NCI-H1417 treated with DMSO at 0.1 percent for 48 hours (cell line): ENCODE measurements at places on chromosomes 7 and 10.

DNA sequence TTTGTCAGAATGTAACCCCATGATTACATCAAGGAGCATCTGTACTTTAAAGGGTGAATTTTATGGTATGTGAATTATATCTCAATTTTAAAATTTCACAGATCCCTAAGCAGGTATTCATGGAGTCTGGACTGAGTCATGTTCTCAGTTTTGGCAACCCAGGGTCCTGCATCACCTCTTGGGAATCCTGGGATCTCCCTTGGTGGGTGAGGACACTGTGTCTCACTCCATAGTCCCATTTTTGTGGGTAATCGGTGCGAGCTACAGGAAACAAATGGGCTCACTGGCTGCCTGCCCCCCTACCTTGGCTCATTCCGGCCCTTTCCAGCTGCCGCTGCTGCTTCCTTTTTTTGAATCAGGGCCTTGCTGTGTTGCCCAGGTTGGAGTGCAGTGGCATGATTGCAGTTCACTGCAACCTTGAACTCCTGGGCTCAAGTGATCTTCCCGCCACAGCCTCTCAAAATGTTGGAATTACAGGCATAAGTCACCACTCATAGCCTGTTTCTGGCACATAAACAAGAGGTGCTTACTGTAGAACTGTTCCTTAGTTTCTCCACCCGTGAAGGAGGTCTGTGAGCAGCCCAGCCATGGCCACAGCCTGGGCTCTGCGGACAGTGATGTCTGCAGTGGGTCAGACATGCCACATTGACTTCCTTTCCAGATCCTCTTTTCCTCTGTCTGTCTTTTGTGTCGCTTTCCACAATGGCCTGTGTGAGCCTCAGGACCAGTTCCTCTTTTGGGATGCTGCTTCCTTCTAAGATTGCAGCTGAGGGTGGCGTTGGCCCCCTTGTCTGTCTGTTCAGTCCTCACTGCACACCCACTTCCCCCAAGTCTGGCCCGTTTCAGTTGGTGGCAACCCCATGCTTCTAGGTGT lies 14.5 kb downstream of the PALD1 start:
- DNase-seq, result no peak

- DNase-seq, result no peak
These were observed 1.5 kb downstream of the FHIP2A start for GRCh38 chr10:114823077-114823463.

DNA sequence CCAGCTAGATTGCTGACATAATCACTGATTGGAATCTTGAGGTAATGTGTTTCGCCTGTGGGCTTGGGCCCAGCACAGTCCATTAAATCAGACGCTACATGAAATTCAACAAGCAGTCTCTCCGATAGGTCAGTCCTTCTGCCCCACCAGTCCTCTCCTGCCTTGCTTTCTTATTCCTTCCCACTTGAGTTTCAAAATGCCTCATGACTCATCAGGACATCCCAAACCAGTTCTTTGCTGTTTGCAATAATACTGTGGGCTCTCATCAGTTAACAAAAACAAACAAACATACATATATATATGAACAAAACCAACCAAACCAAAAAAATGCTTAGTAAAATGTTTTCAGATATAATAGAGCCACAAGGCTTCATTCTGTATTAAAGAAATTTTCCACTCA lies 599.0 kb downstream of the SORCS1 start:
- DNase-seq, result no peak

DNA sequence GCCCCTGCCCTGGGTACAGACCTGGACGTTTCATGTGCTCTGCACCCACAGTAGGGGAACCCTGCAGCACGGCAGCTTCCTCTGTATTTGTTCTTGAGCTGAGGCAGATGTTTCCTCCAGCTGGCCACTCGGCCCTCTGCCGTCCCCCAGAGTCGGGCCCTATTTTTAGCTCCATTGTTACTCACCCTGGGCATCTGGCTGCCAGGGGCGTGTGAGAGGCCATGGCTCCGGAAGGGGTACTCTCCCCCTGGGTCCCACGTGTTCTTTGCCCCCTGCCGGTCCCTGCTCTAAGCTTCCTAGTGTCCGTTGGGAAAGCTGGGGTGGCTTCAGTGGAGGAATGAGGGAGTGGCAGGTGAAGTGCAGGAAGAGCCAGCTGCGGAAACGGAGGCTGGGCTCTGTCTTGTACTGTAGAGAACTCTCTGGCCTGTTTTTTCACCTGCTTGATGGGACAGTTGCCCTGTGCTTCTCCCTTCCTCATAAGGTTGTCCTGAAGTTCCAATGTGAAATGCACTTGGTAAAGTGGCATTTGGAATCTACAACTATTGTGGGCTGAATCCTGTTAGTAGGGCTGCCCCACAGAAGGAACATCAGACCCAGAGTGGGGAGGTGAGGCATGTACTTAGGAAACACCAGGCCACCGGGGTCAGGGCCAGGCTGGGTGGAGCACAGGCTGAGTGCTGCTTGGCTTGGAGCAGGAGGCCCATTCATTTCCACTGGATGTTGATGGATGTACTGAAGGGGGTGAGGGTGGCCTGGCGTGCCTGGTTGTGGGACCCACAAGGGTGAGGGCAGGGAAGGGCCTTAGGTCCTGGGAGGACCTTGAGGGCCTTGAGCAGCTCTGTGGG lies 30.6 kb downstream of the PALD1 start:
- DNase-seq, result no peak

DNA sequence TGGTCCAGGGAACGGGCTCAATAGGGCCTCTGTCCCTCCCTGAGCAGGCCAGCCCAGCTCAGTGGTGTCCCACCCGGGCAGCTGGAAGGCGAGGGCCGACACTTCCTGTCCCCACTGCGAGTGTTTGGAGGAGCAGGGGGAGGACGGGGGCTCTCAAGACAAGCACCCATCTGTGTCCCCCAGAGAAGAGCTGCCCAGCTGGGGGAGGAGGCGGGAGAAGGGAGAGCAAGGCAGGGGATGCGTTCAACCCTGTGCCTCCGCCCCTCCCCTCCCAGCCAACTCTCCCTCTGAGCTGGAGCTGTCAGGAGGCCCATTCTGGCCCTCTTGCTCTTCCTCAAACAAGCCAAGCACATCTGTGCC lies 35.7 kb downstream of the ZCCHC24 start:
- DNase-seq, result no peak

DNA sequence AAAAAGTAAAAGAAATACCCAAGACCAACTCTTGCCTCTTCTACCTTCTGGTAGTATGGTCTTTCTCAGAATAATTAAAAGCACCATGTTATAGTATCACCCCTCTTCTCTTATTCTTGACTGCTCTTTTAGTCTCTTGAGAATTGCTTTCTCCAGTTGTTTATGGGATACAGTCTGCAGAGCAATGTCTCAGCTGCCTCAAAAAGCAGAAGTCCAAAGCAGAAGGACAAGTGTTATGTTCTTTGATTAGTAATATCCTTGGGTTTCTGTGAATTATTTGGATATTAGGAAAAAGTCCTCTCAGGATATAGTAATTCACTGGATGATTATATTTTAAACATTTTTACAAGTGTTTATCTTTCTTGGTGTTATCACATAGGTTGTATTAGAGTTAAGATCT lies 7.4 kb downstream of the TAS2R41 start:
- DNase-seq, result no peak

- DNase-seq, result no peak
These were observed 140.7 kb downstream of the SND1 start for GRCh38 chr7:127792528-127793342.
